Right ventricle myocardium inferior (tissue), 1 donor: ENCODE measurements at places on chromosomes 16 and 17. TPM values are rescaled to one million over a fixed set of nuclear protein-coding genes. Genes with fewer than 3 reads are reported as not detected.

DNA sequence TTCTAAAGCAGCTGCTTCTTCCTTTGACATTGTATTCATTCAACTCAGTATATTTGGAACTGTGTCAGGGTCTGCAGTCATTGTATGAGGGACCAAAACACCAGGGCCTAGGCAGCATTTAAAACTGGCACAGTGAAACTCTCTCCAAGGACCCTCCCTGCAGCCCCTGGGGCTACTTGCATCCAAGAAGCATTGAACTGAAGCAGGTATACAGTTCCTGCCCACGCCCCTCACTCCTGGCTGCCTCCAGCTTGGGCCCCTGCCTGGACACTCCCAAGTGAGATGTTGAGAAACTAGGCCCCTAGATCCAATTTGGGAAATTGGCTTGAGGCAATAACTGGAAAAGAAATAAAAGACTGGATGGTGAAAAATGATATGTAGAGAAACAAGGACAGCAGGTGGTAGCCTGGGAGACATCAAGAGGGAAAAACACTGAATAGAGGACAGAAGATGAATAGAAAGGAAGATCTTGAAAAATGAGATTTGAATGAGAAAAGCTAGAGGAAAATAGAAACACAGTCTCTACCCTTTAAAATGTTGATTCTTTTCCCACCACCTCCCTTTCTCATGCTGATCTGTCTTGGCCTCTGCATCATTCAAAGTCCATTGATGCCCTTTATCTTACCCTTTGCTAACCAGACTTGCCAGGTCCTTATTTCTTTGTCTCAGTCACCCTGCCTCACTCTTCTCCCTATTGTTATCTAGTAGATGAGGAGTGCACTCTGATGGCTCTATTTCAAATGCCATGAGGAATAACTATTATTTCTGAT is 368.8 kb upstream of the CDH8 start:
- no peak for DNase-seq

DNA sequence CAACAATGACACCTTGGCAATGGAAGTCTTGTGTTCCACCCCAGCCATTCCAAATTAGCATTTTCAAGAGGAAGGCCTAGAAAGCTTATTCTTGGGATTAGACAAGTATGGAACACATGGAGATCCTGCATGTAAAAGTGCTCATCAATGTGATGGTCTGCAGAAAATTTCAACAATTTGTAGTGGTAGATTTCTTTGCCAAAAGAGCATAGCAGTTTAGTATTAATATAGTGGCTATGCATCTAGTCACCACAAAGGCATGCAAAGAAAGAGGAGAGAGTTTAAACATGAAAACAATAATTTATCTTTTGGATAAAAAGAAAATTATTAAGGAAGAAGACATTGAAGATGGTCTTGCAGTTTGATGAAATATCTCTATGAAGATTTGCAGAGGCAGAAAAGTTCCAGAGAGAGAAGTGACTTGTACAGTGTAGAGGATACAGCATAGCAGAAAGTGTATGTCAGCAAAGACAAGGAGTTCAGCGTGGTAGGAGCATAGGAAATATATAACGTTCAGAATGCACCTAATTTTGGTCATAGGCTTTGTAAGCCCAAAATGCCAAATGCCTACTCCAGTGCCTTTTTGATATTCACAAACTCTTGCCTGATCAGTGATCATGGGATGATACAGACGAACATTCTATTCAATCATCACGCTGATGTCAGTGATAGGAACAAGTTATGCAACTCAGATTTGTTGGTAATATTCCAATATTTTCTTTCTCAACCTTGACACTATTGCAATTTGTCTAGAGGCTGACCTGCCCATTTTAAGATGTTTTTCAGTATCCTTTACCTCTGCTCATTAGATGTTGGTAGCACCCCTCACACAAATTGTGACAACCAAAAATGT is 727.9 kb upstream of the SOX9 start:
- DNase-seq, result no peak

- peak; percentile 66 for DNase-seq
Observed at GRCh38 chr17:81551458-81552243, 502 bp downstream of the FAAP100 start.

Gene ARHGAP23
- total RNA-seq, result 67.5 TPM

- no peak for DNase-seq
Observed at GRCh38 chr16:80063031-80063712, 462.6 kb upstream of the MAF start.

DNA sequence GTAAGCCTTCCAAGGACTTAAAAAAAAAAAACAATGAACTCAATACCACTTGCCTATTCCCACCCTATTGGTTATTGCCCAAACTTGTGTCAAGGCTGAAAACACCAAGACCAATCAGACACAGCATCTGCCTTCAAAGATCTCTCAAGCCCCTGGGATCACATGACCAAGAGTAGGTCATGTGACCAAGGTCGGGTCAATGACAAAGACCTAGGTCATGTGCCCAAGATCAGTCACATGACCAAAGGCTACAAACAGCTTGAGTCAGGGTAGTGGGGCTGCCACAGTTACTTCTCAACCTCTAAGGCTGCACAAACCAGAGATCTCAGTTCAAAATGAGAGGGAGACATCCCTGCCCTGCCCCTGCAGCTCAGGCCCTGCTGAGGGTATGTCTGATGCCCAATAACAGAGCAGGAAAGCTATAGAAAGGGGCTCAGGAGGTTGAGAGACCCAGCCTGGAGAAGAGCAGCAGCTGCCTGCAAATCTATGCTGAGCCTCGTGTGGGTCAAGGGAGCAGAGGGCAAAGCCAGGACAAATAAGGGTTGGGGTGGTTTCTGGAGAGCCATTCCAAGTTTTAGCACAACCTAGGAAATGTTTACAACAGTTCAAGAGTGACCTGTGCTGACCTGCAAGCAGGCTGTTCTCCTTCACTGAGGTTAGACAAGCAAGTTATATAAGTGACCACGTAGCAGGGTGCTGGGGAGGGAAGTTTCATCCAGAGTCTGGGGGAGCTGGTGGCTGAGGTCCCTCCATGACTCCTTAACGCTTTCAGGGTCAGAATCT is 48.8 kb downstream of the PIMREG start:
- DNase-seq, result no peak
